ENCODE measurements at places on chromosomes 3 and 15. TPM values are rescaled to one million over a fixed set of nuclear protein-coding genes. Genes with fewer than 3 reads are reported as not detected.

DNA sequence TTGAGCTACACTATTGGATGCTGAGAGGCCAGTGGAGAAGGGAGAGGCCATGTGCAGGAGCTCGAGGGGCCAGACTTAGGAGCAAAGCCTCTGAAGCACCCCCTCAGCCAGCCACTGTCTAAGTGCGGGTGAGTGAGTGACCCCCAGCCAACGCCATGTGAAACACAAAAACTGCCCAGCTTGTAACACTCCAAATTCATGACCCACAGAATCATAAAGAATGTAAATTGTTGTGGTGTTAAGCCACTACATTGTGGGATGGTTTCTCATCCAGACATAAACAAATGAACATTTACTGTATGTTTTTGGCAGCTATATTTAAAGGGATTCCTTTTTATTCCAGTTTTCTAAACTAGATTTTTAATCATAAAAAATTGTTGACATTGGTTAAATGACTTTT lies 27.2 kb upstream of the TMEM158 start:
- H3K27ac ChIP-seq = no peak overlapping the region
- H3K27me3 ChIP-seq = no peaks in the 10 kb centered on the region
- H3K4me1 ChIP-seq = no peaks in the 10 kb centered on the region
- DNase-seq = no peak
- H3K36me3 ChIP-seq = no peaks in the 10 kb centered on the region
- H3K4me3 ChIP-seq = no peak overlapping the region

DNA sequence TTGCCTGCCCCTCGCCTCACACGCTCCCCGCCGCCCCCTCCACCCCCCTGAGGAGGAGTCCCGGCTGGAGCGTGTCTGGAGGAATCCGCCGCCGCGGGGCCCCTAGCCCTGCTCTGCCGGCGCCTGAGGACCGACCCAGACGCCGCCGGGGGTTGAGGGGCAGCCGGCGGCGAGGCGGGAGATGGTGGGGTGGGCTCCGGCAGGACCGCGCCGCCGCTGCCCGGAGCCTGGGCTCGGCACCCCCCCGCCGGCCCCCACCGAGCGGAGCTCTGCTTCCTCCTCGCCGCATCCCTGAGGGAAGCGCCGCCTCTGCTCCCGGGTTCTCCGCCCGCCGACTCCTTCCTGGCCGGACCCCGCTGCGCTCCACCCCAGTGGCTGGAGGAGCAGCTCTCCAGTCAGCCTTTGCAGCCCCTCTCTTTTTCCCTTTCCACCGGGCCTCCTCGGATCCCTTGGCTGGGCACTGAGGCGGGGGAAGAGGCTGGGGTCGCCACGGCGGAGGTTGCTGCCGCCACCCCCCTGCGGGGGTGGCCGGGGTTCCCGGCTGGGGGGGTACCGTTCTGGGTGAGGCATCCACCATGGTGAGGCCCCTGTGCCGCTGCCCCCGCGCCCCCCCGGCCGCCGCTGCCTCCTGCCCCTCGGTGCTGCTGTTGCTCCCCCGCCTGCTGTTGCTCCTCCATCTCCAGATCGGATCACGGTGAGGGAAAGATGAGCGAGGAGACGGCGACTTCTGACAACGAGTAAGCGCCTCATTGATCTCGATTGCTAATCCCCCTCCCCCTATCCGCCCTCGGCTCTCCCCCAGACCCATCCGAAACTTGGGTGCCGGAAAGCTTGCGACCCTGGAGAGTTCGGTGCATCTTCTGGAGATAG lies at the start of gene SPRED1:
Gene SPRED1 (plus strand): TSS at position 356 of the 870 bp plus-strand sequence. CDS start 350 bp downstream, at position 706.
- peak within 1 kb of the TSS; percentile 100 for H3K27ac ChIP-seq
- peak; percentile 66 for DNase-seq
- no peaks in the 10 kb centered on the region for H3K36me3 ChIP-seq

- no peak overlapping the region for H3K27ac ChIP-seq
- no peaks in the 10 kb centered on the region for H3K4me1 ChIP-seq
- DNase-seq = no peak
- H3K4me3 ChIP-seq = no peak overlapping the region
- H3K36me3 ChIP-seq = no peaks in the 10 kb centered on the region
Observed at GRCh38 chr3:106728315-106729098, 648.7 kb upstream of the CCDC54 start.

GRCh38 chr3:8385848-8386620 lies 115.6 kb upstream of the LMCD1 start:
- H3K27ac ChIP-seq = no peak overlapping the region
- no peaks in the 10 kb centered on the region for H3K4me1 ChIP-seq
- H3K27me3 ChIP-seq = no peaks in the 10 kb centered on the region
- no peaks in the 10 kb centered on the region for H3K36me3 ChIP-seq

DNA sequence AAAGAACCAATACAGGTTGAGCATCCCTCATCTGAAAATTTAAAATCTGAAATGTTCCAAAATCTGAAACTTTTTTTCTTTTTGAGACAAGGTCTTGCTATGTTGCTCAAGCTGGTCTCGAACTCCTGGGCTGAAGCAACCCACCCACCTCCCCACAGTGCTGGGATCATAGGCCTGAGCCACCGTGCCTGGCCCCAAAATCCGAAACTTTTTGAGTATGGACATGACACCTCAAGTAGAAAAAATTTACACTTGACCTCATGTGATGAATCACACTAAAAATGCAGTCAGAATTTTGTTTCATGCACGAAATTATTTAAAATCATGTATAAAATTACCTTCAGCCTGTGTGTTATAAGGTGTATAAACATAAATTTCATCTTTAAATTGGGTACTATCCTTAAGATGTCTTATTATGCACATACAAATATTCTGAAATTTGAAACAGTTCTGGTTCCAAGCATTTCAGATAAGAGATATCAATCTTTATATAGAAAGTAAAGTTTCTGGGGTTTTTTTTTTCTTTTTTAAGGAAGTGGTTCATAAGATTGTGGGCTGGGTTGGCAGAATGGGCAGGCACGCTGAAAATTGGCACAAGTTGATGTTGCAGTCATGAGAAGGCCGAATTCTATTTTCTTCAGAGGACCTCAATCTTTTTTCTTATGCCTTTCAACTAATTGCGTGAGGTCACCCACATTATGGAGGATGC lies 72.5 kb downstream of the SPRED1 start:
- no peaks in the 10 kb centered on the region for H3K27me3 ChIP-seq
- H3K4me1 ChIP-seq = peaks cover 9% of the 10 kb centered on the region
- H3K27ac ChIP-seq = no peak overlapping the region
- no peak overlapping the region for H3K4me3 ChIP-seq
- DNase-seq = no peak
- no peaks in the 10 kb centered on the region for H3K36me3 ChIP-seq

Gene RHOV
- 0.77 TPM for total RNA-seq

Gene HYAL1
- total RNA-seq = 59.0 TPM

Gene PROS1
- total RNA-seq = 46.1 TPM

Measured in upper lobe of left lung (tissue), 6 donors.